ENCODE measurements at places on chromosomes 3 and 15. TPM values are rescaled to one million over a fixed set of nuclear protein-coding genes. Genes with fewer than 3 reads are reported as not detected.

ZBED2 gene
- total RNA-seq: not detected

GRCh38 chr3:99645277-99646106, 7.1 kb downstream of the COL8A1 start:
- DNase-seq: peak; percentile 71

DNA sequence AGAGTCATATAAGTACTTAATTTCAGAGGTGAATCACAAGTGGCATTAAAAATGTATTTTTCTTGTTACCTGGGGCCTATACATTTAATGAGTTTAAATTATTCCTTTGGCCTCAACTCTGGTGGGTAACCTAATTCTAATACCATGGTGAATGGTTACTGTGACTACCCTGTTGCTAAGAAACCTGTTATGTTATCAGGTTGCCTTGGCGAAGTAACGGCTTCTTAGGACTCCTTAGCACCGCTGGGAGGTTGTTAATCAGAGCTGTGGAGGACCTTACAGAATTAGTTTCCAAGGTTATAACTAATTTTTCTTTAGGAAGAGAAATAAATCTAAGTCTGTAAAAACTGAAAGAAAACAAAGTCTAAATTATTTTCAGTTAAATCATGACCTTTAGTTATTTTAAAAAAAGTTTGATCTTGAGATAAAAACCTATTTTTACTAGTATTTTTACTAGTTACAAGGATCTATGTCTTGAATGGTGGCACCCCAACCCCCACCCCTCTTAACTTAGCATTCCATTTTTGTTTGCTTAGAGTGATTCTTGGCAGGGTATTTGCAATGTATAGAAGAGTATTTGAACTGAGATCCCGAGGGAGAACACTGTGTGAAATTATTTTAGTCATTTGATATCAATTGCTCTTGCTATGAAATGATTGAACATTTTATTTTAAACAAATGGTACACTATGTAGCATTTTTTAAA, 155.5 kb downstream of the FNDC3B start:
- DNase-seq: no peak

C2CD4A gene
- not detected for total RNA-seq

DNA sequence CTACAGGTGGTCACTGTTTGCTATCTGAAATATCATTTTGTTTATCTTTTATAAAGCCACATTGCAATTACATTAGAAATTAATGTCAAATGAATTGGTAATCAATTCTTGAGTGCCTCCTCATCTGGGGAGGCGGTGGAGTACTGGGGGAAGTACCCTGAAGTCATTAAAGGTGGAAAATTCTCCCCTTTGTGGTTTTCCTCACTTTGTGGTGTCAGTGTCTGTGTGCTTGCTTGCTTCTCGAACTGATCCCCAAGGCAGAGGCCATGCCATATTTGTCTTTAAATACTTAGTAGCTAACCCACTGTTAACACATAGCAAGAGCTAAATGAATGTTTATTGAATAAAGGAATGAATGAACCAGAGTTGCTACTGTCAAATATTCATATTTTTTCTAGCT, 40.5 kb upstream of the CCK start:
- DNase-seq: no peak

- no peak for DNase-seq
Observed at GRCh38 chr3:159964166-159964973, 24.3 kb upstream of the IL12A start.

DNA sequence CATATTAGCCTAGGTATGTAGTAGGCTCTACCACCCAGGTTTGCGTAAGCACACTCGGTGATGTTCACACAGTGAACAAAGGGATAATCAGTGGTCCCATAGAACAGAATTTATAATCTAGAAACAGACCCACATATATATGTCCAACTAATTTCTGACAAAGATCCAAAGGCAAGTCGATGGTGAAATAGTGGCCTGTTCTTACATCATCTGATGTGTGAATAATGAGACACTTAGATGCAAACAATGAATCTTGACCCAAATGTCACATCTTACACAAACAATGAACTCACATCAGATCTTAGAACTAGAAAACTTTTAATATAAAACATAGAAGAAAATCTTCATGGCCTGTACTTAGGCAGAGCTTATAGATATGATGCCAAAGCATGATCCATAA, 17.6 kb upstream of the TM2D3 start:
- DNase-seq: no peak

DNA sequence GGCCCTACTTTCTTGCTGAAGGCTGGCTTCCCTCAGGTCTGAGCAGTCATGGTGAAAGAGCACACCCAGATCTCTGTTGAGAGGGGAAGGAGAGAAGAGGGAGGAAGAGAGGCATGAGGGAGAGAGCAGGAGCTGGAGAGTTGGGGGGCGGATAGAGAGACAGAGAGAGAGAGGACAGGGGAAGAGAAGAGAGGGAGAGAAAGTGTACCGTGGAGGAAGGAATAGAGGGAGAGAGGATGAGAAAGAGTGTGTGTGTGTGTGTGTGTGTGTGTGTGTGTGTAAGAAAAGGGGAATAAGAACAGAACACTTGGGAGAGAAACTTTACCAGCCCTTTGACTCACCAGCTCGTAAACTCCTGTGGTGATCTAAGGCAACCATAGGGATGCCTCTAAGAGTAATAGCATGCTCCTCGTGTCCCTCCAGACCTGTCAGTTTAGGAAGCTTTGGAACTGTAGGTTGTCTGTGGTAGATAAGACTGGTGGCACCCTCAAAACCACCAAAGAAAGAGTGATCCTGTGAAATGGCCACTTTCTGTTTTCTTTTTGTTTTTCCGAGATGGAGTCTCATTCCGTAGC, 18.2 kb downstream of the ZNF592 start:
- DNase-seq: no peak

- DNase-seq: no peak
Observed at GRCh38 chr3:139491027-139491700, 14.8 kb upstream of the RBP2 start.

GRCh38 chr15:83109532-83109931, 2.1 kb downstream of the TM6SF1 start:
- no peak for DNase-seq

DNA sequence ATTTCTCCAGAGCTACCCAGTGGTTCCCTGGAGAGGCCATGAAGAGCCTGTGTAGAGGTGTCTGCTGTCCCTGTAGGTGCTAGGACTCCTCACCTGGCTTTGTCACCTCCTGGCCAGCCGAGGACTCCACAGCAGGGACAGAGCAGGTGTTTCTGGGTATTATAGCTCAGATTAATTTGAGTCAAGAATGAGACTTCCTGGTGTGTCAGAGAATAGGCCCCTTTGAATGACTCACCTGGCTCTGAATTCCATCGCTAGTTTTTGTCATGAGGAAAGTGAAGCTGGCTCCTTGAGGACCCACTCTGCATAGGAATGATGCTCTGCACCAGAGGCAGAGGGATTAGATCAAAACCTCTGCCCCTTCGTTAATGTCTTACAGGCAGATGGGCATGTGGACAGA, 167.5 kb upstream of the TOPAZ1 start:
- DNase-seq: no peak

GRCh38 chr3:156761007-156761406, 65.1 kb upstream of the LEKR1 start:
- peak; percentile 53 for DNase-seq

GRCh38 chr3:89108291-89108550, 800 bp downstream of the EPHA3 start:
- no peak for DNase-seq

FOXL2NB gene
- total RNA-seq: not detected

GRCh38 chr3:155690921-155691320, 54.0 kb downstream of the PLCH1 start:
- no peak for DNase-seq

DNA sequence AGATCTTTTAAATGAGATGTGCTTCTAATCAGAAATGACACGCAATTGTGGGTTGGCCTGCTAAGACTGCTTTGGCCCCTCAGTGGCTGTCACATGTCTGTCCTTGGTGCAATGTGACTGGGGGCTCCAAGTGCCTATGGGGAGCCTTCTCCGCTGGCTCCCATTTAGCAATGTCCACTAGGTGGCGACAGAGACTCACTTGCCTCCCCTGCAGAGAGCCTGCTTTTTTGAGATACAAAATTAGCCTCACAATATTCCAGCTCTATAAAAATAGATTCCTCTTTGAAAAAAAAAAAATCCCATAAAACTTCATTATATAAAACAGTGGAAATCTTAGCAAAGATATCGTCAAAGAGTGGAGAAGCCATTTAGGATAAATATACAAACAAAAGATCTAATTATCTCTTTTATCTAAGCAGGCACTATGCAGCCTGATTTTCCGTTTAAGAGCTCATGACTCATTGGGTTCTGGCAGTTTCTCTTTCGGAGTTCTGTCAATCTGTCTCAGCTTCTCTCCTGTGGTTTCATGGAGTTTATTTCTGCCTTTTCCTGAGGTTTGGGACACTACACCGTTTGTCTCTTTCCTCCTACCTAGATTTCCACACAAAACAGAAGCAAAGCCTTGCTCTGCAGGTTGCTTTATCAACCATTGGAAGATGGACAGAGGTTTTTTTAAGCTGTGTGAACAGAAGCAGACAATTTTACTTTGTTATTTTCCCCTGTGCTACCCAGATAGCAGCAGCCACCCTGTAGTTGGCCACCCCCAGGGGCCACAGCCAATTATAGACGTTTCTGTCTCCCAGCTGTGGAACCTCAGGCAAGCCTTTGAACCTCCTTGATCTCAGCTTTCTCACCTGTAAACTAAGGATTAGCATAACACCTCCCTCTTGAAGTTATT, 68.4 kb upstream of the TNFAIP8L3 start:
- DNase-seq: peak; percentile 87

MEGF11 gene
- not detected for total RNA-seq

DNA sequence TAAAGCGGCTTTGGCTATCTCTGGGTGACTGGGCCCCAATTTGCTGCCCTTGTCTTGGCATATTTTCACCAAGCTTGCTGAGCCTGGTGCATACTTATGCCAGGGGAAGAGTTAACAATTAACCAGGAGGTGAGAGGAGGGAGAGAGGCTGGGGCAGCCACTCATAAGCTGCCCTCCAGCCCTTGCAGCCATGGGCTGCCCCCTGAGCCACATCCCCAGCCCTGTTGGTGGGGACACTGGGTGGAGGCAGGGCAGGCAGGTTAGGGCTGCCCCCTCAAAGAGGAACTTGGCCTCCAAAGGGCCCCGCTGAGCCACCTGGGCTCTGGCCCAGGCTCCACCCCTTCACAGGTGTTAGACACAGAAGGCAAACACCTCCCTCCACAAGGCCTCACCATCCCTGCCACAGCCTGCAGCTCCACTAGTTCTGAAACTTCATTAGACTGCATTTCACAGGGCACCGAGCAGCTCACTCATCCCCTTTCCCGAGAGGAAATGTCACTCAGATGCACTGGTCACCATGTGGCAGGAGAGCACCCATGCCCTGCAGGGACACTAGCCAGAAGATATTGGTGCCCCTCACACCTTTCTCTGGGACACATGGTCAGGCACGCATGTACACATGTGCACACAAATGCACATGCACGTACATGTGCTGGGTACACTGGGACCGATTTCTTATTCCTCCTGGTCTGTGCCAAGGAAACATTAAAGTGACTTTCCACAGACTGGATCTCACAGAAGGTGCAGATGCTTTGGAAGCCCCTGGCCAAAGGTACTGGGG, 20.2 kb downstream of the AMOTL2 start:
- DNase-seq: no peak

- no peak for DNase-seq
Observed at GRCh38 chr15:60961541-60962485, 267.3 kb downstream of the RORA start.

GRCh38 chr3:190009614-190010013, 111.1 kb downstream of the P3H2 start:
- DNase-seq: no peak

GRCh38 chr3:157752554-157752953, 249.3 kb upstream of the VEPH1 start:
- no peak for DNase-seq

GRCh38 chr3:16929311-16929710, 44.6 kb downstream of the PLCL2 start:
- DNase-seq: no peak

HTR3E gene
- not detected for total RNA-seq

DNA sequence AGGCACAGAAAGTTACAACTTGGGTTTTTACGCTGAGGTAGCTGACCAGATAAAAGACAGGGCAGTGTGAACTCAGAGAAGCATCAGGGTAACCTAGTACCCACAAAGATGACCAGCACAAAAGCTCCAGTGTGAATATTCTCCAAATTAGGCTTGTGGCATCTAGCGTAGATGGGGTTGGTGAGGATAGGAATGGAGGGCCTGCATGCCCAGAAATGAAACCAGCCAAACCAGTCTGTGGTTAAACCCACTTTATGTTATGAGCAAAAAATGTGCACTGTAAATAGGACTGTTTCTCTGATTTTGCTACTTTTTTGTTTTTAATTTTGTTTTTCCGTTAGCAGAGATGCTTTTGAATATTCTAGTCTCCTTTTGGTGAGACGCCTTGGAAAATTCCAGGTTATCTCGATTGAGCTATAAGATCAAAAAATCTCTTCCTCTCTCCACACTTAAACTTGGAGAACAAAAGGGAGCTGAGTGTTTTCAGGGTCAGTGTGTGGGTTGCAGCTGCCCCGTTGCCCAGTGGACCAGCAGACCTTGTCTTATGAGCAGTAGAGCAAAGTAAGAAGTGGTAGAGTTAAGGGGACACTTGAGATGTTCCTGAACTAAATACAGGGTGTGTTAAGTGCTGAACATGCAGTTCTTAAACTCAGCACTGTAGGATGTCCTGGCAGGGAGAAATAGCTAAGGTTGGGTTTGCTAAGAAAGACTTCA, 132.9 kb downstream of the C3orf38 start:
- DNase-seq: no peak

LRRN1 gene
- total RNA-seq: not detected

Data from Karpas-422 (cell line).